HS-5 (cell line): ENCODE measurements at places on chromosomes 4 and X.

GRCh38 chr4:48116582-48116981 lies 17.5 kb downstream of the TXK start:
- no peak for DNase-seq

DNA sequence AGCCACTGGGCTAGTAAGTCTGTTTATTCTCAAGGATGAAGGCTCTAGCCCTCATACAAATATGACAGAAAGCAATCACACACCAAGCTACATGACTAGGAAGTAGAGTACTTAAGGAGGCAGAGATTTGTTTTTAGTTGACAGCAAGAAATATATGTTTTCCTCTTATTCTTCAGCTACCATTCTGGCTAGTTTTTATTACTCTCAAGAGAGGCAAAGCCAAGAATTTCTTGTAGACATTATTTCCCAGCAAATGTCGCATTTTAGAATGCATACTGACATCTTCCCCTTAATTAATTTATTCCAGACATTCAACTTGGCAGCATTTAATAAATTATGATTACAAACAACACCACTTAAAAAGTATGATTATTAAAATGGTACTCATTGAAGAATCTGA lies 23.4 kb upstream of the FAM9C start:
- DNase-seq = no peak

- no peak for DNase-seq
Measured at GRCh38 chrX:149961572-149961971, 23.3 kb upstream of the EOLA2 start.

DNA sequence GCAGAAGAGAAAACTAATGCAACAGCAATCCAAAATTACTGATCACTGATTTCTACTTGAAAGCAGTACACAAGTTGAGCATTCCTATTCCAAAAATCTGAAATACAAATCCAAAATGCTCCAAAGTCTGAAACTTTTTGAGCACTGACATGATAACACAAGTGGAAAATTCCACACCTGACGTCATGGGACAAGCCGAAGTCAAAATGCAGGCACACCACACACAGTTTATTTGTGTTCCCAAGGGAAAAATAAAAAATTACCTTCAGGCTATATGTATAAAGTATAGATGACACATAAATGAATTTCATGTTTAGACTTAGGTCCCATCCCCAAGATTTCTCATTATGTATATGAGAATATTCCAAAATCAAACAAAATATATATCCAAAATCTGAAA lies 20.7 kb downstream of the ANKRD50 start:
- DNase-seq = no peak

DNA sequence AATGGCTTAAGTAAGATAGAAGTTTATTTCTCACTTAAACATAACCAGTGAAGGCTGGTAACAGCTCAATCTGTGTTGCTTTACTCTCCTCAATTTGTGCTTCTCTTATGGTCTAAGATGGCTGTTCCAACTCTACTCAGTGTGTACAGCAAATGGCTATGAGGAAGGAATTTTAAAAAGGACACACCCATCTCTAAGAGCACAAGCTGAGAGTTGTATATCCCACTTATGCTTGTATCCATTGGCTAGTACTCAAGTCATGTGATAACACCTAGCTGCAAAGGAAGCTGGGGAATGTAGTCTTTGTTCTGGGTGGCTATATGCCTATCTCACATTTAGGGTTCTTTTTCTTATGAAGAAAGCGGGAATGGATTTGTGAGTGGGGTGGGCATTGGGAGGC lies 63.3 kb downstream of the GPAT3 start:
- peak; percentile 14 for DNase-seq

DNA sequence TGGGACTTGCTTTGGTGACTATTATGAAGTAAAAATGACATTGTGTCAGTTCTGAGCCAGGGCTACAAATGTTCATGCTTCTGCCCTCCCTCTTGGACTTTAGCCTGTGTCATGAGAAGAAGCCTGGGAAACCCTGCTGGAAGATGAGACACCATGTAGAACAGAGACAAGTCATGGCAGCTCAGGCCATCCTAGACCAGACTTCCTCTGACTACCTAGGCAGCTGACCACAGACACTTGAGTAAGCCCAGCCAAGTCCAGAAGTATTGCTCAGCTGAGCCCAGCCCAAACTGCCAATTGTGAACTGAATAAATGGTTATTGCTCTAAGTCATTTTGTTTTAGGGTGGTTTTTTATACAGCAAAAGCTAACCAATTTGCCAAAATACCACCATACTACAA lies 467.6 kb upstream of the CNKSR2 start:
- DNase-seq = peak; percentile 18

GRCh38 chr4:179624768-179625181 lies 2182.5 kb upstream of the AGA start:
- peak; percentile 65 for DNase-seq
